ENCODE measurements at places on chromosomes 2 and 18.

DNA sequence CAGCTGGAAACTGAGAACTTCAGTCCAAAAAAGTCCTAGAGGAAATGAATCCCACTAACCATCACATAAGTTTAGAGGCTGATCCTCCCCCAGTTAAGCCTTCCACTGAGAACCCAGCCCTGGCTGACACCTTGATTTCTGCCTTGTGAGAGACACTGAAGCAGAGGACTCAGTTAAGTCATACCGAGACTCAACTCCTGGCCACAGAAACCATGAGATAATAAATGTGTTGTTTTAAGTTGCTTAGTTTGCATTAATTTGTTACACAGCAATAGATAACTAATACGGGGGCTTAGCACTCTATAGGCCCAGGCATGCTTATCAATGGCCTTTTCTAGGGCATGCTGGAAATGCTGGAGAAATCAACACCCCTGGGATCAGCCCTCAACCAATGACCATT lies 3.4 kb upstream of the ADD2 start:
- DNase-seq: no peak

DNA sequence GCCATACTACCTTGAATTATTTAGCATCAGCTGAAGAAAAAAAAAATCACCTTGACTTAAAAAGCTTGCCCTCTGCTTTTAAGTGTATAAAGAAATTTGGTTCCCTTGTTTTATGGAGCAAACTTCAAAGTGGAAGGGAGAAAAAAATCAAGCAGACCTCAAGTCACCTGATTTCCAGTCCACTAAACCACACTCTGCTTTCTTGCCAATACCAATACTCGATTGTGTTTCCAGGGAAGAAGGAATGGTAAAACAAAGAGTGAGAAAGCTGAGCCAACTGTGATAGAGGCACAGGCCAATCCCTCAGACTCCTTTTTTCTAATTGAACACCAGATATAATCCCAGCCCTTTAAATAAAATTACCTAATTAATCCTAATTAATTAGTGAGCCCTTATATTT lies 587.3 kb downstream of the ARHGAP15 start:
- DNase-seq: no peak

DNA sequence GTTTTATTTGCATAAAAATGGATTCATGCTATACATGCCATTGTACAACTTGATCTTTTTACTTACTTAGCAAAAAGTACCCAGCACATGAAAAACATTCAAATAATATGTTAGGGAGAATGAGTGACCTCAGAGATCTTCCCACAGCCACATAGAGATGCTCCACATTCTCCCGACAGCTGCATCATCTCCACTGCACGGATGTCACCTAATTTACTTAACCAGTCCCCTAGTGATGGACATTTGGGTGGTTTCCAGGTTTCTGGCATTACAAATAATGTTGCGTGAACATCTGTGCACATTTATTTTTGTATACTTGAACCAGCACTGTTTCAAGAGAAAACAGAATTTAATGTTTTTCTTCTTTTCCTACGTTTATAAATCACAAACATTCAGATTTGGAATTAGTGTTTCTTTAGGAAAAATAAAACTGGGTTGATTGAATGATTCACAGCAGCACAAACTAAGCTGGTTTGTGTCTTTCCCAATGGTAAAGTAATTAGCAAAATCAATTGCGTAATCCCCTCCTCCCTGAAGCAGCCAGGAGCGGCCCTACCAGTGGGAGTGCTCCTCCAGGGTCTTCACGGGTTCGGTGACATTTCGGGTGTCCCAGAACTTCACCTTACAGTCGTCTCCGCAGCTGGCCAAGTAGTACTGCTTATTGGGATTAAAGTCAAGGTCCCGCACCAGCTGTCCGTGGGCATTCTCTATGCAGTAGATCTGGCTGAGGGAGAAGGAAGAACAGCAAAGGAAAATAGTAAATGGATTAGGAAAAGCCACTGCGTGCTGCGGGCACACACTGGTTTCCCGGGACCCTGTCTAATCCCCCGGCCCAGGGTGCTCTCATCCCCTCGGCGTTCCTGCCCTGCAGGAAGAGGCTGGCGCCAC lies 183.9 kb downstream of the EIPR1 start:
- DNase-seq: no peak

DNA sequence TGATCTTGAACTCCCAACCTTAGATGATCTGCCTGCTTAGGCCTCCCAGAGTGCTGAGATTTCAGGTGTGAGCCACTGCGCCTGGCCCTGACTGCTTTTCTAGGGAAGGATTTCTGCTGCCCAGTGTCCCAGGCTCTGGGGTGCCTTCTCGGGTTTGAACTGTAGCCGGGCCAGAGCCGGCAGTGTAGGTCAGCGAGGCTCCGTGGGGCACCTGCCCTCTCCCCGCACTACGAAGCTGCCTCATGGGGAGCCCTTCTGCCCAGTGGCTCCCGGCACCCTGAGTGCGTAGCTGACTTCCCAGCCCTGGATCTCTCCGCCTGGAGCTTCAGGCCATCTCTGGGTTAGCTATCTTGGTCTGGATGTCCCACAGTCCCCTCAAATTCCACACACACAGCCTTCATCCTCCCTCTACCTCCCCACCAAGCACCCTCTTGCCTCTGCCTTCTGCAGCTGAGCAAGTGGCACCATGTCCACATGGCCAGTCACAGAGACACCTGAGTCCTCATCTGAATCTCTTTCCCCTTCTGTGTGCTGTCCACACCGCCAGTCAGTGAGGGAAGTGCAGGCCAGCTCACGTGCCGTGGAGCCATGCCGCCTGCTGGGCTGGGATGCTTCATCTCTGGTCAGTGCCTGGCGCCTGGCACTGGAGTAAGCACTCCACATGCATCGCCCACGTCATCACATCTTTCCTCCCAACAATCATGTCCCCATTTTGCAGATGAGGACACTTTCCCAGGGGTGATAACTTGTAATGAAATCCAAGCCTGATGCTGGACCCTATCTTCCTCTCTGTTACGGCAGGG lies 69.2 kb downstream of the EDAR start:
- no peak for DNase-seq

DNA sequence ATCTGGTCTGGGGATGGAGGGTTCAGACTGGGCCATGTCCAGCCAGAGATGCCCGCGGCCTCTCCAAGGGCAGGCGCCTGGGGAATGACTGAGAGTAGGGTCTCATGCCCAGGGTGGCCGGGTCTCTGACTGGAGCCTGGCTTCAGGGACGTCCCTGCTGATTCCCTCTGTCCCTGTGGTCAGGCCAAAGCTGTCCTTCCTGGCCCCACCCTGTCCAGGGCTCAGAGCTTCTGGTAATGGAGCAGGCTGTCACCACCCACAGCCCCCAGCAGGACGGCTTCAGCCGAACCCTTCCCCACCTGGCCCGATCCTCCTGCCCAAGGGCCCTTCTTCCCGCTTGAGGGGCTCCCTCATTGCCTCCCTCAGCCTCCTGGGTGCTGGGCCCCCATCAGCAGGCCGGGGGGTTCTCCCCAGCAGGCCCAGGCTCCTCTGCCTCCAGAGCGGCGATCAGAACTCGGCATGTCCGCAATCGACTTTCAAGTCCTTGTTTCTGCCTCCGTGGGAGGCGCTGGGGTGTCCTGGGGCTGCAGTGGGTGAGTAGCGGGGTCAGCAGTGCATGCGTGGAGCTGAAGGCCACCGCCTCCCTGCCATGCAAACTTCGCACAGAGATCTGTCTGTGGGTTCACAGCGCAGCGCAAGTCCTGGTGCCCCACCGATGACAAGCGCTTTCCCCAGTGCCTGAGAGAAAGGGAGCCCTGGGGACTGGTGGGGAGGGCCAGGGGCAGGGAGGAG lies 18.3 kb downstream of the RAMP1 start:
- DNase-seq: no peak

DNA sequence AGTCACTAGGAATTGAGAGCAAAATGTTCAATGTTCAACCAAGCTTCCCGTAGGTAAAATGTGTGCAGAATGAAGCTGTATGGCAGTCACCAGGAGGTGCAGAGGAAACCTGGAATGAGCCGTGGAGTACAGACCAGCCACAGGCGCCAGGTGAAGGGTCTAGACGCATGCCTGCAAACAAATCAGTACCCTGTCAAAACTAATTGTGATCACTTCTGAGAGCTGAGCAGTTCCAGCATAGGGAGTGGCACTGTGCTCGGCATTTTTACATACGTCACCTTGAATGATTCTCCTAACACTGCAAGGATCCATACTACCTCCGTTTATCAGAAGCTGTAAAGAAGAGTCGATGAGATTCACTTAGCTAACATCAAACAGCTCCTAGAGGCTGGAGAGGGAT lies 346.1 kb upstream of the ID2 start:
- DNase-seq: no peak

GRCh38 chr2:16104949-16105668 lies 164.8 kb downstream of the MYCN start:
- DNase-seq: no peak

DNA sequence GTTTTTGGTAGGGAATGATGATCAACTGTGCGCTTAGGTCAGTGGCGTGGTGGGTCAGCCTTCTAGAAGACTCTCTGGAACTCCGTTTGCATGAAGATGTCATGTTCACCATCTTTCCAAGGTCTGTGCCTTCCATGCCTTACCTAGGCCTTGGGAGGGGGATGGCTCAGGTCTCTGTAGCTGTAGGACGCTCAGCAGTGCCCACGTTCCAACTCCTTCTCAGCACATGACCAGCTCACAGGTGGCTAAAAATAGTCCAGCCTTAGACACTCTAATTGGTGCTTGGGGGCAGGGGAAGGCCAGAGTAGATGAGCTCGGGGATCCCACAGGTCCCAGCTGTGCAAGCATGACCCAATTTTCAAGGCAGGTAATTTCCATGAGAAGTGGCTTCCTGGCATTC lies 42.3 kb upstream of the TEX51 start:
- peak; percentile 16 for DNase-seq

GRCh38 chr2:41940060-41940744 lies 107.6 kb upstream of the PKDCC start:
- DNase-seq: no peak
